AG04449 (cell line): ENCODE measurements at places on chromosomes 11 and 22.

DNA sequence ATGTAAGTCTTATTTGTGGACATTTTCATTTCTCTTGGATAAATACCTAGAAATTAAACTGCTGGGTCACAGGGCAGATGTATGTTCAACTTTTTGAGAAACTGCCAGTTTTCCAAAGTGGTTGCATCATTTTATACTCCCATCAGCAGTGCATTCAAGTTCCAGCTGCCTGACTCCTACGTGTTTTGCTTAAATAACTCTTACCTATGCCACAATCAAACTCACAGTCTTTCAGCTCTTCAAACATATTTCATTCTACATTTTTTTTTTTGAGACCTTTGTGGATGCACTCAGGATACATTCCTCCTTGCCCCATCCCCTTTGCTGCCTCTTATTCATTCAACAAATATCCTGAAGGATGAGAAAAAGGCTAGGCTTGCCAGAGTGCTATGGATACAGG, 9.2 kb downstream of the TCF20 start:
- peak; percentile 16 for DNase-seq

- DNase-seq: no peak
Measured at GRCh38 chr11:45163956-45164575, 17.6 kb downstream of the PRDM11 start.

DNA sequence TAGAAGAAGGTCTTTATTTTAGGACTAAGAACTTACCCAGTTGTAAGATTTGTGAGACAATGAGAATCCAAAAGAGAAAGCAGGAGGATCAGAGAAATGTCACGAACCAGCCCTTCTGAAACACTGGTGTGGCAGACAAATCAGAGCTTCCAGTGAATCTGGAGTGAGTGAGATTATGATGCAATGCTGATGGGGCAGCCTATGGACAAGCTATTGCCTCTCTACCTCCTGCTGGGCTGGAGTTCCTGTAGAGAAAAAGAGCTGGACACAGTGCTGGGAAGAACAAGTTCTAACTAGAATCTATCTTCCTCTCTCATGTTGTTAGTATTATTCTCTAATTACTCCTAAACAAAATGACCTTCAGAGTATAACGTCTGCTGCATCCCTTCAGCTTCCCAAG, 12.0 kb upstream of the ANO3 start:
- no peak for DNase-seq

DNA sequence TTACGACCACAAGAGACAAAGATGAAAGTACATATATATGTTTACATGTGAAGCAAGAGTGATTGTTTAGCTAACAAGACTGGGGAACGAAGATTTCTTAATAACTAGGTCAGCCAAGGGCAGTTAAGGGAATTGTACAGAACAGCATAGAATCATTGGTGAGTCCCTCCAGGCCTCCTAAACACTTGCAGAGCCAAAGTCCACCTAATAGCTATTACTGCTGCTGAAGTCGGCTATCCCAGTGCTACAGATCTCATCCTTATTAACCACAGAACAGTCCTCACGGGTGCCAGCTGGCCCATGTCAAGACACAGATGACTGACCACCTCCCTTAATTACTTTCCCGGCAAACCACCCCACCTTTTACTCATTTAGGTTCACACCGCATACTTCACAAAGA, 68.5 kb upstream of the OPCML start:
- DNase-seq: no peak

DNA sequence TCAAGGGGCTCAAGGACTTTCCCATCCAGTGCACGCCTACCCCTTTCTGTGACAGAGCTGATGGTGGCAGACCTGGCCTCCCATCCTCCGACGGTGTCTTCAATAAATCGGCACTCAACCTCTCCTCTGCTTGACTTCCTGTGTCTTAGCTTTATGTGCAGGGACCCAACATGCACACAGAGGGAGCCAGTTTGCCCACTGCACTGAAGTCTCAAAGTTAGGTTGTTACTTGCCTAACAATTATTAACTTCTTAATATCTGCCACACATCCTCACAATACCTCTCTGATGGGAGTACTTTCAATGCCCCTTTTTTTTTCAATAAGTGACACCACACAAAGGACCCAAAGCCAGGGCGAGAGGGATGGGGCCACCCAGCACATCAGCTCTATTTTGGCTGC, 3.6 kb downstream of the IZUMO1R start:
- no peak for DNase-seq

- DNase-seq: no peak
Measured at GRCh38 chr11:41146326-41146725, 313.1 kb downstream of the LRRC4C start.

DNA sequence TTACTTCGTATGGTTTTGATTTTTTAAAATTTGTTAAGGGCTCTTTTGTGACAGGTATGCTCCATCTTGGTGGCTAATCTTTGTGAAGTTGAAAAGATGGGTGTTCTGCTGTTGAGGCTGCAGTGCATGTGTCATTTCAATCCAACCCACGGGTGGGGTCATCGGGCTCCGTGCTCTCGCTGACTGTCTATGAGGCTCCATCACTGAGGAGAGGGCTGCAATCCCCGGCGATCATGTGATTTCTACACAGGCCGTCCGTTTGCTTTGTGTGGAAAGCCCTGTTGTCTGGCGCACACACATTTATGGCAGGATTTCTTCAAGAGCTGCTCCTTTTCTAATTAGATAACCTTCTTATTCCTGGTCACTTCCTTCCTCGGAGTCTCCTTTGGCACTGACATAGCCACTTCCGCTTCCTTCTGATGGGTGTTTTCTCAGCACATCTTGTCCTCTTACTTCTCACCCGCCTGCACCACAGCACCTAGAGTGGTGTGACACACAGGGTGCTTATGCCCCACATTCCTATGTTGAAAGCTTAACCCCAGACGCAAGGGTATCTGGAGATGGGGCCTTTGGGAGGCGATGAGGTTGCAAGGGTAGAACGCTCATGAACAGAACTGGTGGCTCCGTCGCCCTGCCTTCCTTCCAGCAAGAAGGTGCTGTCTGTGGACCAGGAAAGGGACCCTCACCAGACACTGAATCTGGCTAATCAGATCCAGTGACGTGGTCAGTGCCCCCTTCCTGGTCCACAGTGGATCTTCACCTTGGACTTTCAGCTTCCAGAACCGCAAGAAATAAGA, 9.4 kb downstream of the MOB2 start:
- DNase-seq: no peak

DNA sequence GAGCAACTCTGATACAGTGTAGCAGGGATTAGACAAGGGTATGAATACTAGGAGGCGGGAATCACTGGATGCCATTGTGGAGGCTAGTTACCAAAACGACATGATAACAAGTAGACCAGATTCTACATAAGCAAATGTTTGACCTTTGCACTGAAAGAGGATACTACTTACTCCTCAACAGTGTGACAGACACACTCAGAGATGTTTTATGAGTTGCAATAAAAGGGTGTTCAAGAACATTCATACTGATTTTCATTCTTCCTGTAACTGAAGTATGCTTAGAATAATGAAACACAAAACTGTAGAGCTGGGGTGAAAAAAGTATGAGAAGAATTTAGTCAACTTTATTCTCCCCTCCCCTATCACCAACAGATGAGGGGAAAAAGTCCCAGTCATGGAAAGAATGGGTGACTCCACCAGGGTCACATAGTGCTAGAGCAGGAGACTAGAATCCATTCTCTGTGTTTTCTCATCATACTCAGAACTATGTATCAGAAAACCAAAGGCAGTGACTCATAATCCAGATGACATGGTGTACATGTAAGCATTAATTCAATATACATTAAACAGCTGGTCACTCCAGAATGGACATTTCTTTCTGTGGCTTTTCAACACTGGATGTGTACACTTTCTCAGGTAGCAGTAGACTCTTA, 32.8 kb downstream of the ARHGAP20 start:
- no peak for DNase-seq

GRCh38 chr11:488579-488978, 18.5 kb downstream of the RNH1 start:
- no peak for DNase-seq

GRCh38 chr22:41907436-41908401, 7.2 kb downstream of the SHISA8 start:
- no peak for DNase-seq

DNA sequence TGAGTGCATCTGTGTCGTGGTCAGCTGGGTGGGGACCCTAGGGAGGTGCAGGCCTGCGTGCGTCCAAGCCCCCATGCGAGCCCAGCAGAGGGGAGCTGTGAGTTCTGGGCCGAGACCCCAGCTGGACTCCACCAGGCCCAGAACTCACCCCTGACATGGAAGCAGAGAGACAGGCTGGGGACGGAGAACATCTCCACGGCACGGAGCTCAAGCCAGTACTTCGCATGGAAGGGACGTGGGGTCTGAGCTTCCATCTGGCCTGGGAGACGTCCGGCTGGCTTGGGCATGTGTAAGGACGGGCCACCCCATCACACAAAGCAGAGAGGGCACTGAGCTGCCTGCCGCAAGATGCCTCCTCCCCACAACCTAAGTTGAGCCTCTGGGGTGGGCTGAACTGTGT, 422.4 kb downstream of the CTTN start:
- no peak for DNase-seq

DNA sequence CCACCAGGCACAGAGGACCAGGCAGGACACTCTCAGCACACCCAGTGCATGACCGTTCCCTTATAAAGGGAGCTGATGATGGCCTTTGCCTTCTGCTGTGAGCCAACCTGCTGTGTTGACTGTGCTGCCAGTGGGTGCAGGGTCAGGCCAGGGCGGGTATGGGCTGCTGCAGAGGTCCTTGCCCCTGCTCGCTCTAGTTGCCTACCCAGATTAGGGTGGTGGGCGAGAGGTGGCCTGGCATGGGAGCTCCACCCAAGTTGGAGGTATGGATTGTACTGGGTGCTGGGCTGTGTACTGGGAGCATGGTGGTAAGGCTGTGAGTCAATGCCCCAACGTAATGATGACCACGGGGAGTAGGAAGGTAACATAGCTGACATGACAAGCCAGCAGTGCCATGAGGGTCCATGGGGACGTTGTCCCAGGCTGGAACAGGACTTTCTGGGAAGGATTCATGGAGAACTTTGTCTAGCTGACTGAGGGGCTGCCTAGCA, 24.5 kb upstream of the CYP2D6 start:
- no peak for DNase-seq

GRCh38 chr22:32378707-32379272, 21.1 kb downstream of the RFPL3 start:
- DNase-seq: no peak

DNA sequence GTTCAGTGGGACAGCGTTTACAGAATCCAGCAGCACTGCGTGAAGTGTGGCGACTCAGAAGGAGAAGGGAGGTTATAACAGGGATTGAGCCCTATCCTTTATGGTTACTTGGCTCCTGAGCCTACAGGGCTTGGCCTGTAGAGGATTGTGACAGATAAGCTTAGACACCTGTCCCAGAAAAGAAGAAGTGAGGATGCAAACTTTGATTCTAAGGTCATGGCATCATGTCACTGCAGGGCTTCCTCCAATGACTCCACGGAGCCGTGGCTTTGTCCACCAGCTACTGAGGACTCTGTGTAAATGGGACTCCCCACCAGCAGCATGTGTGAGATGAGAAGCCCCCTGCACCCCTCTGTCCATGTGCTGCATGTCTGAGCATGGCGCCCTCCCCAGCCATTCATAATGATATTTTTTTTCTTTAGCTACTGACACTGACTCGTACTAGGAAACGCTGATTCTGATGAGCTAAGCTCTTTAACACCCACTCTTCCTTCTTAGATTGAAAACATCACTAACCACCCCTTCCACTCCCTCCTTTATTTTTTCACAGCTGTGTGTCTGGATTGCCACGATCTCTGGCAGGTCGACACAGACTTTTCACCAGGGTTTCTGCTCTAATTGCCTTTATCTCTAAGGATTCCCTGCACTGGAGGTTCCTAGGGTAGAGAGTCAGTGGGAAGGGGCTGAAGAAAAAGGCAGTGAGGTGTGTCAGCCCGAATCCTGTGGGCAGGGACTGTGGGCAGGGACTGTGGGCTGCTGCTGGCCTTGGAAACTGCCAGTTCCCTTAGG, 65.5 kb upstream of the TTC12 start:
- DNase-seq: no peak

GRCh38 chr11:86594746-86595145, 77.7 kb downstream of the ME3 start:
- DNase-seq: no peak

DNA sequence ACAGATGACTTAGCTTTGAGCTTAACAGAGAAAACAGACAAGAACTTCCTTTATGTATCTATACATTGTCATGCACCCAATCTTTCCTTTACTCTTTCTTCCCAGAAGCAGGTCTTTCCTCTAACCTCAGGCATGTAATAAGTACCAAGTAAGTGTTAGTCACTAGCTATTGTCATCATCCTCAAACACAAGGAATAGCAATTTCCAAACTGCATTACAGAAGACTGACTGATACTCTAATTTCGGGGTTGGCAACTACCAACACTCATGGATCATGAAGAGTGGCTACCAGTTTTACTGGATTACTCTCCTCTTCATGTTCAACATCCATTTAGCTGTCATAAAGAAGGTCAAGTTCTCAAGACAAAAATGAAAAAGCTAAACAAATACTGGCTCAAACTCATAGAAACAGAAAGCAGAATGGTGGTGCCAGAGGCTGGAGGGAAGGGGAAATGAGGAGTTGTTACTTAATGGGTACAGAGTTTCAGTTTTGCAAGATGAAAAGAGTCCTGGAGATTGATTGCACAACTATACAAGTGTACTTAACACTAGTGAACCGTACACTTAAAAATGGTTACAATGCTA, 111.6 kb downstream of the SIK3 start:
- DNase-seq: no peak

DNA sequence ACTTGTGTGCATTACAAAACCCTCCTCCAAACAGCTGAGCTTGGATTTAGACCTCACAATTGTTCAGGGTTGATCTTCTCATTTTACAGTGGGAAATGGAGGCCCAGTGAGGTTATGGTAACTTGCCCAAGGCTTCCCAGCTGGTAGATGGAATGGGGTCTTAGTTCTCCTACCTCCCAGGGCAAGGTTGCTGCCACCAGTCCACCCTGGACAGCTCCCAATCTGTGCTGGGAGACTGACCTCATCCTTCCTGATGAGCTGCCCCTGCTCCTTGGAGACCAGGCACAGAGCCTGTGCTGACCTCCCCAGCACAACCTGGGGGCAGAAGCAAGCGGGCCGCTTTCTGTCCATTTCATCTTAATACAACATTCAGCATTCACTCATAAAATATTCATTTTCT, 190.7 kb downstream of the ST3GAL4 start:
- DNase-seq: no peak

GRCh38 chr22:10961043-10961860, 4566.7 kb upstream of the OR11H1 start:
- no peak for DNase-seq

GRCh38 chr22:40684728-40685127, 5.4 kb downstream of the MCHR1 start:
- DNase-seq: no peak

GRCh38 chr22:23262518-23263332, 82.4 kb downstream of the BCR start:
- no peak for DNase-seq

DNA sequence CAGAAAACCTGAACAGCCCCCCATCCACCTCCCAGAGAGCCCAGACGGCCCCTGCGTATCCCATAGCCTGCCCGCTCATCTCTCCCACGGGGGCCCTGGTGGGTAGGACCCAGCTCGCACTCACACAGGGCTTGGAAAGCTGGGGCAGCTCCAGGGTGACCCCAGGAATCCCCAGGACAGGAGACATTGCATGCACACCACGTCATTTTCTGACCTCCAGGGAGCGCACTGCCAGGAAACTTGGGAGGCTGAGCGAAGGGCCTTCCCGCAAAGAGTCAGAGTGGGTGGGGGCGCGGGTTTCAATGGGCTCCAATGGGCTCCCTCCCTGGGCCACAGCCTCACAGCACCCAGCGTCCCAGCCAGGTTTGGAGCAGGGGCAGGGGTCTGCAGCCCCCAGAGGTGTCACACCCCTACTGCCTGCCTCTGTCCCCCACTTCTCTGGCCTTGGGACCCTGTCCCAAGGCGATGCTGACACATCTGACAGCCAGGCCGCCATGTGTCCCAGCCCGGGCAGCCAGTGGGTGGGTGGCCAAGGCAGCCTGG, 8.2 kb upstream of the SYT8 start:
- DNase-seq: peak; percentile 12
